ENCODE measurements at places on chromosomes 1 and 21. TPM values are rescaled to one million over a fixed set of nuclear protein-coding genes. Genes with fewer than 3 reads are reported as not detected.

The AGMAT gene
- 5.8 TPM for total RNA-seq

The WDR47 gene
- 6.7 TPM for total RNA-seq

The RAB25 gene
- total RNA-seq = 34.8 TPM

DNA sequence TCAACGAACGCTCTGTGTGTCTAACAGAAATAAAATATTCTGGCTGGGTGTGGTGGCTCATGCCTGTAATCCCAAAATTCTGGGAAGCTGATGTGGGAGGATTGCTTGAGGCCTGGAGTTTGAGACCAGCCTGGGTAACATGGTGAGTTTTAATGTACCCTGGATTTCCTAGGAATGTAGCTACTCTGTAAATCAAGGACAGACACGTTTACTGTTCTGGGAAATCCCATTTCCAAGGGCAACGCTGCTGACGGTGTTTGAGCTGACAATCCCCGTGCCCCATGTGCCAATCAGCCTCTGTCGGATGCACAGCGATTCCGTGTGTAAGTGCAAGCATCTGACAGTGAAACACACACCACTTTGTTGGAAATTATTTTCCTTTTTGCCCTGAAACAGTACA is 8.0 kb downstream of the CORT start:
- no peak for DNase-seq
- H3K4me1 ChIP-seq = no peaks in the 10 kb centered on the region
- H3K27ac ChIP-seq = no peak overlapping the region
- peaks cover 48% of the 10 kb centered on the region for H3K36me3 ChIP-seq
- no peak overlapping the region for H3K4me3 ChIP-seq
- H3K27me3 ChIP-seq = no peaks in the 10 kb centered on the region

GRCh38 chr1:109327285-109327684 is 20.5 kb upstream of the MYBPHL start:
- no peak overlapping the region for H3K4me3 ChIP-seq
- no peak overlapping the region for H3K27ac ChIP-seq
- H3K27me3 ChIP-seq = no peaks in the 10 kb centered on the region
- DNase-seq = no peak

GRCh38 chr1:42913426-42914091 is 45.1 kb downstream of the SLC2A1 start:
- peaks cover 1% of the 10 kb centered on the region for H3K27me3 ChIP-seq
- no peak overlapping the region for H3K4me3 ChIP-seq
- H3K36me3 ChIP-seq = no peaks in the 10 kb centered on the region
- DNase-seq = peak; percentile 44
- H3K27ac ChIP-seq = no peak overlapping the region
- H3K4me1 ChIP-seq = no peaks in the 10 kb centered on the region

DNA sequence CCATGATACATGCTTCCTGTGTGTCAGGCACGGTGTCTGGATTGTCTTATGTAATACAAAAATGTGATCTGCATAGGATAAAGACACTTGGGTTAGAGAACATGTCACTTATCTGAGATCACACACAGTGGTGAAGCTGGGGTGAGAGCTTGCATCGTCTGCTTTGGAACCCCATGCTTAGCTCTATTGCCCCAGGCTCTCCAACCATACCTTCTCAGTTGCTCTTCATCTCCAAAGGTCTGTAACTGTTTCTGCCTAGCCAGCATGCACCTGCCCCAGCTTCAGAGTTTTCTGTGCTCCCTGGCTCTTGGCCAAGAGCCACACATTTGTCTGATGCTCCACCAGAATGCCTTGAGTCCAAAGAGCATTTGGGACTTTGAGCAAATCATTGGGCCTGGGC is 93.9 kb upstream of the COG2 start:
- no peaks in the 10 kb centered on the region for H3K27me3 ChIP-seq
- no peak for DNase-seq
- no peaks in the 10 kb centered on the region for H3K4me1 ChIP-seq
- no peak overlapping the region for H3K27ac ChIP-seq

GRCh38 chr1:152982076-152982475 is 1.8 kb upstream of the SPRR1A start:
- no peak overlapping the region for H3K27ac ChIP-seq
- no peaks in the 10 kb centered on the region for H3K27me3 ChIP-seq
- no peak for DNase-seq

- DNase-seq = no peak
- H3K4me3 ChIP-seq = no peak overlapping the region
- H3K27me3 ChIP-seq = no peaks in the 10 kb centered on the region
- peaks cover 100% of the 10 kb centered on the region for H3K36me3 ChIP-seq
These were observed 16.8 kb downstream of the DHX9 start for GRCh38 chr1:182855911-182856310.

DNA sequence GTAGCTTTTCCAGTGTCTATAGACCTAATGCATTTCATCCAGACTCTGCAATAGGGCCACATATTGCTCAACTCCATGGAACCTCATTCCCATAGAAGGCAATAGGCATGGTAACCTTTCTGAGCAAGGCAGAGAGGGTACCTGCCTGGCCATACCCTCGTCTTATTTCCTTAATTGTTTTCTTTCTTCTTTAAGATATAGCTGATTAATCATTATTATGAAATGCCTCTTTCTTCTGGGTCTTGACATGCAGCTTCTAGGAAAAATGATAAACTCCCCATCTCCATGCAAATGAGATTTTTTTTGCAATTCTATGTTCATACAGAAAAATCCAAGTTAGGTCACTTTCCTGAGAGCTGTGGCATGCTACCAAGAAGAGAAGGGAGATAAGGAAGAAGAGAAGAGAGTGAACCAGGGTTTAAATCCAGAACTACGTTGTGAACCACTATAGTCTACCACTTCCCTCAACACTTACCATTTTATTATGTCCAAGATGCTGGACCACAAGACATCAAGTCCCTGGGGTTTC is 33.0 kb upstream of the IL20 start:
- no peak for DNase-seq
- H3K27ac ChIP-seq = no peak overlapping the region
- no peaks in the 10 kb centered on the region for H3K36me3 ChIP-seq
- H3K4me3 ChIP-seq = no peak overlapping the region
- H3K27me3 ChIP-seq = no peaks in the 10 kb centered on the region

DNA sequence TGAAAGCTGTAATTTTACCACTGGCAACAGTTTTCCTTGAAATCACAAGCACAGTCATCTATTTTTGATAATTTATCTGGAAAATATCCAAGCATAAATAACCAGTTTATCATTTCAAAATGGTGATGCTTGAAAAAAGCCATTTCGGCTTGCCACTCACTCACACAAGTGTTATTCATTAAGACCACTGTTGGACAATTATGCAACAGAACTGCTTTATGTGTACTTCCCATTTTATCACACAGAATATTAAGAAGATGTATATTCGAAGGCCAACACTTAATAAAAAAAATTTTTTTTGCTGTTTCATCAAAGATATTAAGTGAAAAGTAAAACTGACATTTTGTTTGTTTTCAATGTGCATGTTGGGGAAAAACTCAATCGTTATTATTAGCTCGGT is 62.3 kb downstream of the EIF4G3 start:
- no peak overlapping the region for H3K4me3 ChIP-seq
- no peaks in the 10 kb centered on the region for H3K36me3 ChIP-seq
- H3K27me3 ChIP-seq = no peaks in the 10 kb centered on the region
- no peaks in the 10 kb centered on the region for H3K4me1 ChIP-seq
- no peak for DNase-seq
- no peak overlapping the region for H3K27ac ChIP-seq

DNA sequence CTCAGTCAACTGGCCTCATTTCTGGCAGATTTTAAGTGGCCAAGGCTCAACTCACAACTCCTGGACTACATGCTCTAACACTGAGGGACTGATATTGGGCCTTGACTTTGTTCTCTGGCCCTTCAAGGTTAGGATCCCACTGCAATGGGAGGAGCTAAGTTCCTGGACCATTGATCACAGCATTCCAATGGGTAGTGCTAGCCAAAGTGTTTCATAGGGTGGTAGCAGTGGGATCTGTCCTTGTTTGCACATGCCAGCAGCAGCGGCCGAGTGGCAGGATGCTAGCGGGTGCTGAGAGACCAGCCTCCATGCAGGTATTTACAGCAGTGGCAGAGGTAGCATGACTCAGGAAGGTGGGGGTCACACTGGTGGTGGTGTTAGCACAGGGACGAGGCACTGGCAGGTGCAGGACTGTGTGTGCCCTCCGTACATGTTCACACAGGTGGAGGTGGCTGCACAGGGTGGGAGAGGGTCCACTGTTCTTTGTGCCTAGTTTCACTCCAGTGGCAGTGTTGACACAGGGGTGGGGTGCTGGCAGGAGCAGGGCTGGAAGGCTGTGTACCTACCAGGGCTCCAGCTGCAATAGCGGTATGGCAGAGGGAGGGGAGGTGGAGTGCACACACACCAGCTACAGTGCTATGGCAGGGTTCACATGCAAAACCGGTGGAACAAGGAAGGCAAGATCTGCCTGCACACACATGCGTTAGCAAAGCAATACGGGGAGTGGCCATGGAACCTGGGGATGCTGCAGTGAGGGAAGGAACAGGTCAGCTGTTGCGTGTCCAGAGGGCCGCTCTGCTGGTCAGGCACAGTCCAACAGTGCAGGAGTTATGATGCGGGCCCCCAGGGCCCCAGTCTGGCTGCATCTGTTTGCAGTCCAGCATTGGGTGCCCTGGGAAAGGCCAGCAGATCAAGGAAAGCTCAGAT is 51.7 kb downstream of the COL24A1 start:
- no peak for DNase-seq
- no peaks in the 10 kb centered on the region for H3K27me3 ChIP-seq
- H3K4me1 ChIP-seq = peaks cover 2% of the 10 kb centered on the region
- H3K36me3 ChIP-seq = no peaks in the 10 kb centered on the region
